Kidney glomerular epithelial cell (primary cell): ENCODE measurements at places on chromosomes 2 and 18.

DNA sequence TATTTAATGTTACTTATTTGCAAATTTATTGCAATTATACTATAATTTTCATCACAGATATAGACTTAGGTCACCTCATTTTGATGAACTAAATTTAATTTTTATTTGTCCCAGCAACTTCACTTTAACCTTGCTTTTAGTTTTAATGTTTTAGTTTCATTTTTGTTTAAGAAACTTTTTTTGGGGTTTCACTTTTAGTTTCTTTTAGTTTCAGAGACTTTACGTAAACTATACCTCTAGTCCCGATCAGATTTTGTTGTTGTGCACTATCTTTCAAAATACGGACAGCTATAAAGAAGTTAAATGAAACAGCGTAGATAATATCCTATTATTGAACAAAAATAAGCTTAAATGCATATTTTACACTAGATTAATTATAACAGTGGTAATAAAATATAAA, 460.5 kb downstream of the ERBB4 start:
- DNase-seq: no peak

- DNase-seq: peak; percentile 20
Observed at GRCh38 chr18:23237524-23238151, 102.4 kb downstream of the CABLES1 start.

DNA sequence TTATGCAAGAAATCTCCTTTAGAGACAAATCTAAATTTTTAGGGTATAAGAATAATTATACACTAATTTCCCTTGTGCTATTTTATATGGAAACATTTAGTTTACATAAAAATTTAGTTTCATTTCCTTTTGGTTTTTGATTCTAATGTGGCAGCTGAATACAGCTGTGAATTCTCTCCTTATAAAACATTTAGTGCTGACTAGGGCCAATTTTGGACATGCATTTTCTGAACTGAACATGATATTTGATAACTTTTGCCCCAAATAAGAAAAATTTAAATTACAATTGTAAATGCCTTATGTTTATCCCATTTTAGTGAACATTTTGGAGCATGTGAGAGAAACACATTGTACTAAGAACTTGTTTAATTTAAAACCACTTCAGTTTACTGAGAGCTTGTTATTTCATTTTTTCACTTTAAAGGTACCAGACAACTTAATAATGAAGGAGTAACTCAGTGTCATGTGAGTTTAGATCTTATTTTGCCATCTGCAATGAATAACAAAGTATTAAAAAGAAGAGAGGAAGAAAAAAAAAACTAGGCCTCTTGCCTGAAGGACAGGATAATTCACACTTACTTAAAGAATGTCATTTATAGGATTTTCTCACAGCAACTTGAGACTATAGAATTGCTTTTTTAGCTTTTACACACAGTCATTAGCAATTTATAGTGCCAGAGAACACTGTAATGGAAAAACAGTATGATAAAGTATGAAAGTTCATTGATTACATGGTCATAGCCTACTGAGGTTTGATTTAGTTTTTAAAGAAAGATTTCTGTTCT, 209.7 kb downstream of the ERBB4 start:
- DNase-seq: no peak

DNA sequence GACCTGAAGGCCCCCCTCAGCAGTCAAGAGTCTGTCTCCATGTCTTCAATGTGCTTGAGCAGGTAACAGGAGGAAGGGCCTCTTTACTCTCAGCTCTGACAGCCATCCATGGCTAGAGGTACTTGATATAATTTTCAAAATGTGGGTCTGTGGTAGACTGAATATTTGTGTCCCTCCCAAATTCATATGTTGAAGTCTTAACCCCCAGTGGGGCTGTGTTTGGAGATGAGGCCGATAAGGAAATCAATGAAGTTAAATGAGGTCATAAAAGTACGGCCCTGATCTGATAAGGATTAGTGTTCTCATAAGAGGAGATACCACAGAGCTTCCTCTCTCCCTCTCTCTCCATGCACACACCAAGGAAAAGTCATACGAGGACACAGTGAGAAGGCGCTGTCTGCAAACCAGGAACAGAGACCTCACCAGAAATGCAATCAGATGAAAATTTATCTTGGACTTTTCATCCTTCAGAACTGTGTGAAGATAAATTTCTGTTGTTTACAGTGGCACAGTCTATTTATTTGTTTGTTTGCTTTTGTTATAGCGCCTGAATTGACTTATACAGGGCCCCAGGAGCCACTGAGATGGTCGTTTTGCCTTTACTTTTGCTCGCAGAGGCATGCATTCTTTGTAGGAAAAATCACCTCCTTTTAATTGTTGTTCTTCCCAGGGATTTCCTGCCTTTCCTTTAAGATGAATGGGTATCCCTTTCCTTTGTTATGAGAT, 274.8 kb upstream of the TRIB2 start:
- DNase-seq: no peak

- DNase-seq: no peak
Observed at GRCh38 chr2:20012032-20012281, 511 bp downstream of the MATN3 start.

GRCh38 chr2:144848423-144848822, 328.5 kb upstream of the ZEB2 start:
- DNase-seq: no peak

DNA sequence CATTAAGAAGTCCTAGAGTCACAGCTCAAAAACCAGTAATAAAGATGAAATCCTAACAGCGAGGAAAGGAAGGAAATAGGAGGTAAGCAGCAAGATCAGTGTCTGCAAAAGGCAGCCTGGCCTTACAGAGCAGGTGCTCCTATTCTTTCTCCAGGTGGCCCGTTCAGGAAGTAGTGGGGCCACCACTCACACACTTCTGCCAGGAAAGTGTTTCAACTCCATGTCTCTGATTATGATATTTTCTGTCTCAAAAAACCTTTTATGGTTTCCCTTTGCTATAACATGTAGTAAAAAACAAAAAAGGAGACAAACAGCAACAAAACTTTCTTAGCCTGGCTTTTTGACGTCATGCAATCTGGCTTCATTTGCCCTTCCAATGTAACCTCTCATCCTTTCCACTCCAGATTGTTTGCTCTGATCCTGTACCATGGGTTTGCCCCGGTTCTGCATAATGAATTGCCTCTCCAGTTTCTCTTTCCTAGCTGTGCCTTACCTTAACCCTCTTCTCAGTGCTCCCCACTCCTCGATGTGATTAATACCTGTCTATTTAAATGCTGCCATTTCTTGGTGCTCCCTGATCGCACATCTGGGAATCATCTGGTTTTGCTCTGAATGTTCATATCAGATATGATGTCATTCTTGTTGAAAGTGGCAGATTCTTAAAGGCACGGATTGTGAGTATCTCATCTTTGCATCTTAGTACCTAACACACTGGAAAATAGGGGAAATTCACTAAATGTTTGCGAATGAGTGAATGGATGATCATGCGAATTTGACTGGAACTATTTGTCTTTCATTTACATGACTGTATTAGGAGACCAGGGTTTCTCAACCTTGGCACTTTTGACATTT, 50.6 kb upstream of the PTPRM start:
- no peak for DNase-seq

GRCh38 chr18:14978962-14979535, 231.1 kb downstream of the ANKRD30B start:
- DNase-seq: peak; percentile 49

DNA sequence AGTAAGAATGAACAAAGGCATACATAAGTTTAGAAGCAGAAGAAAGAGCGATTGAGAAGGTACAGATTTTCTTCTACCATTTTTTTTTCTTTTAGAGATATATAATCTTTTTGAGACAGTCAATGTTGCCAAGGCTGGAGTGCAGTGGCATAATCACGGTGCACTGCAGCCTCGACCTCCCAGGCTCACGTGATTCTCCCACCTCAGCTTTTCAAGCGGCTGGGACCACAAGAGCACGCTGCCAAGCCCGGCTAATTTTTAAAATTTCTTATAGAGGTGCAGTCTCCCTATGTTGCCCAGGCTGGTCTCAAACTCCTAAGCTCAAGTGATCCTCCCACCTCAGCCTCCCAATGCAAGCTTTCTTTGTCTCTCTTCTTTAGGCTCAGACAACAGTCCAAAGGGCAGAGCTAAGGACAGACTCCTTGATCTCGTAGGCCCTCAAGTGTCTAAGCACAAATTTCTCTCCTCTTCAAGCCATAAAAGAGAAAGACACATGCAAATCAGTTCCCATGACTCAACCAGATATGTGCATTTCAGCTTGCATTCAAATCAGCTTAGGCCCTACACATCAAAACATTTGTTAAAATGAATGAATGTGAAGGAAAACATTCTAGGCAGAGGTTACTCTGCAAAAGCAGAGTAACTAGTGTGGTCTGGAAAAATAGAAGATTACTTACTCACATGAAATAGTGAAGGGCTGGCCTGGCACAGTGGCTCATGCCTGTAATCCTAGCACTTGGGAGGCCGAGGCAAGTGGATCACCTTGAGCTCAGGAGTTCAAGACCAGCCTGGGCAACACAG, 18.0 kb downstream of the ITSN2 start:
- DNase-seq: peak; percentile 13

DNA sequence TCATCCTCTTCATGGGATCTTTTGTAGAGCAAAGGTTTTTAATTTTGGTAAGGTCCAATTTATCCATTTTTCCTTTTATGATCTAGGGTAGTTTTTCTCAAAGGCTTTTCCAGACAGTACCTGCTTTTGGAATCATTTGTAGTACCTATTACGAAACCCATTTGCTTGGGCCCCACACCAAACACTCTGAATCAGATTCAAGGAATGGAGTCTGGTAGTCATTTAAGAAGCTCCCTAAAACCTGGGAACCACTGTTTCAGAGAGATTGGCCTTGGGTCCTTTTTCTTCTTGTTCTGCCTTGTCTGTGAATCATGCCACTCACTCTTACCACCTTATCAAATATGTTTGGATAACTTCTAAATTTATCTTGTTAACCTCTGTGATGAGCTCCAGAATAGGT, 40.3 kb downstream of the OSBPL6 start:
- no peak for DNase-seq

DNA sequence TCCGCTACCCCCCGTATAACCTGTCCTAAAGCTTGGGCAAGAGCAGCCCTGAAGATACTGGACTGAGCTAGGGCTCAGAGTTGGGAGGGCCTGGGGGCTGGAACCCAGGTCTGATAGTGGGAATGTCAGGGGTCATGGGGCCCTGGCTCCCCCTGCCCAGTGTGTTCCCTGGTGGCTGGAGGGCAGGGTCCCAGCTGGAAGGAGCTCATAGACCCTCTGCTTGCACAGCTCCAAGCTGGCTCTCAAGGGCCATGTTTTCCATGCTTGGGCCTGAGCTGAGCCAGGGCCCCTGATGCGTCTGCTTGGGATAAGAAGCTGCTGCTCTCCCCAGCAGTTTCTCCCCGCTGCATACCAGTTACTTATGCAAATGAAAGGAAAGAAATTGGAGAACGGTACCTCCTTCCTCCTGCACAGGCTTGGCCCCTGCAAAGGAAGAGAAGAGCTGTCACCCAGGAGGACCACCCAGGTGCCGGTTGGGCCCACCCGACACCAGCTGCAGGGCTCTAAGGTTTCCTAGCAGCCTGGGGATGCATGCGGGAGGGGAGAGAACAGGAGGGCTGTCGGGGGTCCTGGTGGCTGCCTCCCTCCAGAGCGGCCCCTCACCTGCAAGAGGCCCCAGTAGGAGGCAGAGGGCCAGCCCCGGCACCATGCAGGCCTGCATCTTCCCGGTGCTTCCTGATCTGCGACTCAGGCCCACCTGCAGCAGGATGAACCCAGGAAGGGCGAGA, 628 bp downstream of the OTOS start:
- no peak for DNase-seq

DNA sequence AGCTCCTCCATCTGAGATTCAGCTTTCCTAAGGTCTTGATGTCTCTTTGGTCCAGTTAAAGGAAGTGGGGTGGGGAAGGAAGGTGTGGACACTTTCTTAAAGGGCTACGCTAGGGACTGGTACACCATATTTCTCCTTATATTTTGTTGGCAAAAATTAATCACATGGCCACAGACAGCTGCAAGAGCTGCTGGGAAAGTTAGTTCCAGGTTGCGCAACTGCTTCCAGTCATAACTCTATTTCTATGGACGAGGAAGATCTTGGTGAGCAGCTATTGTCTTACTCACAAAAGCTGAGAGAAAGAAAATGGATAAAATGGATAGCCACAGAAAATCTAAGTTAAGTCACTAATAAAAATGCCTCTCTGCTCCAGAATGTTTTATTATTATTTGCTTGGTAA, 60.7 kb upstream of the PPM1B start:
- DNase-seq: no peak

DNA sequence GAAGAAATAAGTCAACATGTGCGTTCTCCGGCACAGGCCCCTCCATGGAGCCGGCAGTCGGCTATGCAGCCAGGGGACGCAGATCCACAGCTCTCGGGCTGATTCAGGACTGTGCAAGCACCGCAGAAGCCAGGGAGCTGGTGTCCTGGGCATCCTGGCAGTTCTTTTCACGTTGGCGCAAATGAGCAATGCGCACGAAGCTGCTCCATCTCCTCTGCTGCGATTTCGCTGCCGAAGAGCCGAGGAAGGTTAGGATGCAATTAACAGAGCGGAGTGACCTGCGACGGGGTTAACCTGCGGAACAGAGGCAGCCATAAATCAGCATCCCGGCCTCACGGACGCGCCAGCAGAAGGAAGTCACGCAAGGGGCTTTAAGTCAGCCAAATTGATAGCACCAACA, 107.1 kb upstream of the POU3F3 start:
- no peak for DNase-seq

GRCh38 chr2:18402-19271, 27.7 kb downstream of the FAM110C start:
- no peak for DNase-seq

GRCh38 chr18:28167835-28168349, 9.0 kb downstream of the CDH2 start:
- peak; percentile 46 for DNase-seq

DNA sequence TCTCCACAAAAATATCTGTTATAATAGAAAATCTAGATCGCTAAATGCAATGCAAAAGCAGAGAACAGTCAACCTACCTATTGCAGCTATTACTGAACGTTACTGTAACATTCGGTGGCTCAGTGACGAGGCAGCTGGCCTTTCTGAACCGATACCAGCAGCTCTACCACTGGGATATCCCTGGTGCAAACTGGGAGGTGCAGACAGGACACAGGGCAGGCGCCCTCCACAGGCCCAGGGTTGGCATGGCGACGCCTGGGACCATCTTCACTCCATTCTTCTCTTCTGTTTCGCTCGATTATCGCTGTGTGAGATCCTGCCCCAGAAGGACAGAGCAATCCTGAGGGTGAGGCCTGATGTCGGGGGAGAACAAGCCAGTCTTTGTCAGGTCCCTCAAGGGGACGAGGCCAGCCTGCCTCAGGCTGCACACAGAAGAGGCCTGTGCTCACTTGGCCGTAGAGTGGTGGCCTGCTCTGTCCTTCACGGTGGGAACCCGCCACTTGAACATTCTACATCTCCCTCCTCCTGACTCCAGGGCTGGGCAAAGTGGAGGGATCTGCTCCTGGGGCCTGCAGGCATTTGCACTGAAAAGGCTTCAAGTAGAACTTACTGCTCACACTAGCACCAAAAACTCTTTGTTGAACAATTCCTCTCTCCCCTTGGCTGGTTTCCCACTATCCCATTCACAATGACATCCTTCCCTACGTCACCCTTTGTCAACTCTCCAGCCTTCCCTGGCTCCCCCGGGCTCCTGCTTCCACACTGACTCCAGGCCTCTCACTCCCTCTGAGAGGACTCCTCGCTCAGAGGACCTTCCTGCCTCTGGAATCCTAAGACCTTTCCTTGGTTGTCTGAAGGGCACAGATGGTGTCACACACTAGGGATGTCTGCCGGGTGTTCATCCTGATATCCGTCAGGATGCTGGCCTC, 49.7 kb downstream of the CYRIA start:
- no peak for DNase-seq
